ENCODE measurements at places on chromosomes 13 and 19.
A peak's percentile ranks its signal among the peaks of the same experiment; 100 is the strongest.

- DNase-seq = peak; percentile 77
Measured at GRCh38 chr13:51125495-51126226, 14.6 kb upstream of the C13orf42 start.

- no peak for DNase-seq
Measured at GRCh38 chr13:25798998-25799397, 252.8 kb downstream of the SHISA2 start.

DNA sequence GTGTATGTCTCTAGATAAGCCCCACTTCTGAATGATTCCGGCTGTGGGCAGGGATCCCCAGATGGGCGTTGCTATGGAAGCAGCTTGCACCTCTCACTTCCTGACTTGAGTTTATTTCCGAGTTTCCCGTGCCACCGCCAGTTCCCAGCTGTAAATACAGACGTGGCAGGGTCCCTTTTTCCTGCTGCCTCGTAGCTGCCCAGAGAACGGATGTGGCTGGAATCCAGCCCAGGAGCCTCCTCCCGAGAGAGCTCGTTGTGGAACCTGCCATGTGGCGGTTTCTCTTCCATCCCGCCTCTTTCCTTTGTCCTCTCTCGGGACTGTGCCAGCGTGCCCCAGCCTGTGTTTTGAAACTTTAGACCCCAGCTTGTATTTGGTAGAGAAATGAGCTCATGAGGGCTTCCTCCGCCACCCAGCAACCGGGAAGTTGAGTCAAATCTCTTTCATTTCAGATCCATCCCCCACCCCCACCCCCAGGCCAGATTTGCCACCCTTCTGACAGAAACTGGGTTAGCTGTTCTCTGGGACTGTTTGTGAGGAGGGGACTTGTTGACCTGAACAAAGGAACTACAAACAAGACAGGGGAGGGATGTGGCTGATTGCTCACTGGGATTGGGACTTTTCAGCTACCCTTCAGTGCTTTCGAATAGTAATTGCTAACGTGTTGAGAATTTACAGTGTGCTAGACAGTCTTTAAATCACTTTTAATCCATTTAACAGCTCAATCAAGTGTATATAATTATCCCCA lies 96.6 kb downstream of the SIPA1L3 start:
- no peak for DNase-seq

- peak; percentile 94 for DNase-seq
Measured at GRCh38 chr19:584240-585001, 5.3 kb upstream of the HCN2 start.

- no peak for DNase-seq
Measured at GRCh38 chr19:11005521-11005920, 44.7 kb downstream of the SMARCA4 start.

DNA sequence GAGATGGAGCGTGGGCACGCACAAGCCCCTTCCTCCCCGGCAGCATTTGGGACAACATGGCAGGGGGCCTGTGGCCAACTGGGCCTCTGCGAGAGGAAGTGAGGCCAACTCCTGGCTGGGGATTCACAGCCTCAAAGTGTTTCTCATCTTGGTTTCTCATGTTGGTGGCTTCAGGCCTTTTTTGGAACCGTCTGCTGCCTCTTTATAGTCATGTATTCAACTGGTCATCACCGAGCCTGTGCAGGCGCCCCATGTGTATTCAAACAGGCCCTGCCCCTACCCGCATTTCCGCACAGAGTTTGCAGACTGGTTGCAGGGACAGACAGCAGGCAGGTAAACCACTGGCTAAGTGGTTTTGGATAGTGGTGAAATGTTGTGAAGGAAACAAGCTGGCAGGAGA lies 17.3 kb upstream of the RELB start:
- DNase-seq = no peak

GRCh38 chr13:113411216-113412023 lies 41.9 kb downstream of the ADPRHL1 start:
- DNase-seq = no peak

DNA sequence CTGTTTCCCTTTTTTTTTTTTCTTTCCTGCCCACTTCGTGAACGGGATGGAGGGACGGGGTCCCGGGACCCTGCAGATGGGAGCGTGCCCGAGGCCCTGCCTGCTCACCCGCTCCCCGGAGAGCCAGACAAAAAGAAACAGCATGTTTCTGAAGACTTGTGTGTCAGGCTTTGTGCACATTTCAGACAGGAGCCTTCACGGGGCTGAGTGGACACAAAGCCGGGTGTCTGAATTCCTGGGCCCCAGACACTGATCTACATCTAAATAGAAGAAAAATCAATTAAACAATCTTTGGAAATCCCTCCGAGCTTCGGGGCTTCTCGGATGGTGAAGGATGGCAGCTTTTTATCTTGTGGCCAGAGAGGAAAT lies 4.2 kb downstream of the PGPEP1 start:
- DNase-seq = no peak

GRCh38 chr19:19305696-19306095 lies 14.6 kb downstream of the SUGP1 start:
- DNase-seq = no peak

DNA sequence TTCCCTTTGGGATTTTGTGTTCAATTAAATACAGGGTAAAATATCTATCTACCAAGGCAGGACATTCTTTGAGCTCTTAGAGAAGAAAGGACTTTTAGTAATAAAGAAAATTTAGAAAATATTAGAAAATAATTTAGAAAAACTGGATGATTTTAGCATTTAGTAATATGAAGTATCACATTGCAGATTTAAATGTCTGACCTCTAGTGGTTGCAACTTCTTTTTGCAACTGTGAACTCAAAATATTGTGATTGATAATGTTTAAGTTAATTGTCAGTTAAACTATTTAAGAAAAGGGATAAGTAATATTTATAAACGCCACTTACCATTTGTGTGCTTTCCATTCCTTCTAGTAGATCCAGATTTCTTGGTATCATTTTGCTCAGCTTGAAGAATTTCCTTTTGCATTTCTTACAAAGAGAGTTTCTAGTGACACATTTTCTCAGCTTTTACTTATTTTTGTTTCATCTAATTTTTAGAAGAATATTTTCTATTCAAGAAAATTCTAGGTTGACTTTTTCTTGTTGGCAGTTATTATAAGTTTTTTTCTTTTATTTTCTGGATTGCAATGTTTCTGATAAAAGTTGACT lies 10.3 kb upstream of the POSTN start:
- no peak for DNase-seq

GRCh38 chr19:44623080-44623479 lies 9.7 kb downstream of the IGSF23 start:
- no peak for DNase-seq

DNA sequence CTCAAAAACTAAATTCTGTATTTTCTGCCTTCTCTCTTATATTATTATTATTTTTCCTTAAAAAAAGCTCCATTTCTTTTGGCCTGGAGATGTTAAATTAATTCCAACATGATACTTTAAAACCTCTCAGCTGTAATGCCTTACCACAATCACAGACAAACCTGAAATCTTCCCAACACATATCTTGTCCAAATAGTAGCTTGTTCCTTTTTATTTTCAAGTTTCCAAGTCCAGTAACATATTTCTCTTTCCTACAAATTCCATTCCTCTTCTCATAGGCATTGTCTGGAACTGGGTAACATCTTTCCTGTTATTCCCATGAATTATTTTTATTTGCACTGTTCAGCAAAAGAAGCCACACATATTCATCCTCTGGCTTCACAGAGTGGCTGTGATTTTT lies 137.0 kb downstream of the SLITRK6 start:
- DNase-seq = no peak

- no peak for DNase-seq
Measured at GRCh38 chr13:71851498-71852409, 15.2 kb downstream of the DACH1 start.

DNA sequence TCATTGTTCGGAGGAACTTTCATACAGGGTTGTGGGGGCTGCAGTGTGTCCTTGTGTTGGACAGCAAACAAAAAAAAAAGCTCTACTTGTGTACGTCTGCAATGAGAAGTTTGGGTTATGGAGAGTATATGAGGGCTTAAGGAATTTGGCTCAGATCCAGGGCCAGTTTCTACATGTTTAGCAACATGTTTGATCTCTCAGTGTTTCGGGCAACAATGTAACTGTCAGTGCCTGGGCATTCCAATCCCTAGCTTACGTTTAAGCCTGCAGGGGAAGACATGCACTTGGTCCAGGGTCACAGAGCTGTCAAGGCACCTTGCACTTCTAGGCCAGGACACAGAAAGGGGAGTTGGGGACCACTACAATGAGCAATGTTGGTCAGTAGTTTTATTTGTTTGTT lies 13.9 kb downstream of the ZNF543 start:
- DNase-seq = no peak

- no peak for DNase-seq
Measured at GRCh38 chr13:97285221-97285955, 63.3 kb downstream of the MBNL2 start.

- no peak for DNase-seq
Measured at GRCh38 chr13:34214686-34215085, 396.7 kb downstream of the RFC3 start.

GRCh38 chr13:32164622-32165268 lies 133.2 kb downstream of the FRY start:
- DNase-seq = peak; percentile 58

GRCh38 chr13:76636829-76637228 lies 249.4 kb downstream of the KCTD12 start:
- no peak for DNase-seq

GRCh38 chr13:44448875-44449274 lies 75.3 kb downstream of the SERP2 start:
- no peak for DNase-seq

DNA sequence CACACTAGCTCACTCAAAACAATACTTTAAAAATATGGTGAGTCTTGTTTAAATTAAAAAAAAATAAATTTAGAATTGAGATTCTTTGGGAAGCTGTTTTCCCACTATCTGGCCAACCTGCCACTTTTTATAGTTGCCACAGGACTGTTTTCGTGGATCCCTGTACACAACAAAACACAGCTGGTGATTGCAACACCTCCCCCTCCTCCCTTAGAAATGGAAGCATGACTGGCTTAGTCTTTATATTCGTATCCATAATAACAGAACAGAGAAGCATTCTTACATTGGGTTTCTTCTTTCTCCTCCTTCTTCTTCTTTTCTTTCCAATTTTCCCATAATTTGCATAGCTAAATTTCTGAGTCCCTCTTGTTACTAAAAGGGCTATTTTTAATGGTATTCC lies 79.5 kb upstream of the GJB6 start:
- DNase-seq = no peak

DNA sequence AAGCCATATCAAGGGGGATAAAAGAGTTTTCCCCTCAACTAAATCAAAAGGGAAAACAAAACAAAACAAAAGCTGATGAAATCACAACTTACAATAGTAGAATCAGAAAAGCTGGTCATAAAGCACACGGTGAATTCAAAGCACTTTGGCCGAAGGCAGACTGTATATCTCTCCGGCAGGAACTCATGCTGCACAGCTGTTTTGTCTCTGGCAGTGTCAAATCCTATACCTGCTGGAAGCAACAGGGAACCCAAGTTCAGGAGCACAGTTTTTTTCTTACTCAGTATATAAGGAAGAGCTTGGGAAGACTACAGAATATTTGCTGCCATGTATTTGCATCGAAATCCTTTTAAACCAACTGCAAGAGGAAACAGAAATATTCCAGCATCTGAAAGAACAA lies 213.7 kb downstream of the RFC3 start:
- DNase-seq = no peak

DNA sequence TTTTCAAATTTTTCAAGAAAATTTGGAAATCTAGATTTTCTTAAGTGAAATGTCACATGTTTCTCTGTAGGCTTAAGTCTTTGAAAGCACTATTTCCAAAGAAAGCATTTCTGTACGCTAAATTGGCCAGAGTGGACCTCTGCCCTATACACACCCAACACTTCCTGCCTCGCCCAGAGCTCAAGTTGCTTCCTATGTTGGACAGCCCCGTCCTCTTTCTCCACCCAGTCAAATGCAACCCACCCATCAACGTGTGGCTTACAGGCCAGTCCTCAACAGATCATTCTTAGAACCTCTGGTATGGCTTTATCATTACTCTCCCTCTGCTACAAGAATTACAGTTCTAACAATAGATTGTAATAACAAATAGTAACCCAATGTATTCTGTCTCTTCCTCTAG lies 24.2 kb downstream of the KLF12 start:
- DNase-seq = no peak

GRCh38 chr13:108437496-108437895 lies 168.0 kb downstream of the TNFSF13B start:
- DNase-seq = no peak

DNA sequence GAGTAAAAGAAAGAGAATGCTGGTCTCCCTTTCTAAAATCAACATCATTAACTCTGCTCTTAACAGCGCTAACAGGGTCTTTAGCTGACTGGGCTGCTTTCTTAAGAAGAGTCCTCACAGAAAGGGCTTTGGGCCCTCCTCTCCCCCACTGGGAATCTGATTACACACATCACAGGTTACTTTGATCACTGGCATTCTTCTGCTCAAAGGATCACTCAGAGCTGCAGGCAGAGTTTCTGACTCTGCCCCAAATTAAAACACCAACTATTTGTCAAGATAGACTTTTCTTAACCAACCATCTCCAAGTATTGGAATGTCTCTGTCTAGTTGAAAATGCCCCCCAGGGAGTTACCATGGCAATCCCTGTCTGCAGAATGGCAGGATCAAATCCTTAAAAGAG lies 31.1 kb upstream of the SIAH3 start:
- DNase-seq = no peak

DNA sequence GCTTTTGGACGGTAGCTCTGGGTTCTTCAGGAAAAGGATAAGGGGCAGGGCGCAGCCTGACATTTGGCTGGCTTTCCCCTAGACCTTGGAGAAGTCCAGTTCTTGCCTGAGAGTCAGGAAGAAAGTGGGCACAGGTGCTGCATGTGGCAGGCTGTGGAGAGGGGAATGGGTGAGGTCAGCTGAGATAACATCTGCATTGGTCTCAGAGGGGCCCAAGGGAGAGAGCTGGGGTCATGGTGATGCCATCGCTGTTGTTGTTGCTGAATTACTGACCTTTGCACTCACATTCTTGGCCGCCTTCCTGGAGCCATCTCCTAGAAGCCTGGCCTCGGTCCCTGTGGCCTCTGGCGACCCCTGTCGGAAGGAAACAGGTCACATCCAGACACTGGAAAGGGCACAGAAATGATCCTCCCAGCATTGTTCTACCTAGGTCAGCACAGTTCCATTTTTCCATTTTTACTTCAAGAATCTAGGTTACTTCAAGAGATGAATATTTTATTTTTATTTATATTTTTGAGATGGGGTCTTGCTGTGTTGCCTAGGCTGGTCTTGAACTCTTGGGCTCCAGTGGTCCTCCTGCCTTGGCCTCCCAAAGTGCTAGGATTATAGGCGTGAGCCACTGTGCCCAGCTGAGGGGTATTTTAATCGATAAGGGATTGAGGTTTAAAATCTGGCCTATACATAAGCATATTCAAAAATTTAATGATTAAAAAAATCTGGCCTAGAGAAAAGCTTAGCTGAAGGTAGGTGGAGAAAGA lies 6.5 kb upstream of the LIPE start:
- peak; percentile 90 for DNase-seq

GRCh38 chr19:33254245-33254824 lies 28.7 kb upstream of the SLC7A10 start:
- DNase-seq = no peak

Measured in H1 (cell line).